Left cardiac atrium (tissue), 4 donors: ENCODE measurements at places on chromosomes 7 and 10.

DNA sequence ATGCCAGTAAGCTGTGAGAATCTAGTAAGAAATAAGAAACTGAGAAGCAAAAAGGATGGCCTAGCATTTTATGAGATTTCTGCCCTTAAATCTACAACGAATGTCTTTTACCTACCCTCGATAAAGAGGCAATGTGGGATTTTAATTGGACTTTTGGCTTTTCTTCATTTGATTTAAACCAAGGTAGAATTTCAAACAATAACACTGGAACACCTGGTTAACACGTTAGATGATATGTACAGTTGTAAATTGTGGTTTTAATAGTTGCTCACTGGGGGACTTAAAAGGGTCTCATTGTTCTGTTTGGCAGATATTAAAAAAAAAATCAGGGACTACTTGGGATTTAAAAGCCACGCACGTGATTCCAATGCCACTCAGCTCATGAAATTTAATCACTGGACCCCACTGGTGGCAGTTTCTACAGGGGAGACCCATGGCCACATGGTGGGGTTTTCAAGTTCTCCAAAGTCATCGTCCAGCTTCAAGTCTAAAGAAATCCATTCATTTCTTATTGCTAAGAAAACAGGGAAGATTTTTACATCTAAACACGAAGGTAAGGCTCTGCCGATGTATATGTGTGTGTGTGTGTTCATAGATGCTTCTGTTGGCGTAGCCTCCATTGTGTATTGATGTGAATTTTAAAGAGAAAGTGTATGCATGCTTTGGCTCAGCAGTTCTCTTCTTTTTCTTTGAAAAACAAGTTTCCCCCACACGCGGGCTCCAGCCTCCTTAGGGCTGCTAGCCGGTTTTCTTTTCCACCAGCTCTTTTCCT lies 588.6 kb upstream of the MKI67 start:
- no peak for DNase-seq

DNA sequence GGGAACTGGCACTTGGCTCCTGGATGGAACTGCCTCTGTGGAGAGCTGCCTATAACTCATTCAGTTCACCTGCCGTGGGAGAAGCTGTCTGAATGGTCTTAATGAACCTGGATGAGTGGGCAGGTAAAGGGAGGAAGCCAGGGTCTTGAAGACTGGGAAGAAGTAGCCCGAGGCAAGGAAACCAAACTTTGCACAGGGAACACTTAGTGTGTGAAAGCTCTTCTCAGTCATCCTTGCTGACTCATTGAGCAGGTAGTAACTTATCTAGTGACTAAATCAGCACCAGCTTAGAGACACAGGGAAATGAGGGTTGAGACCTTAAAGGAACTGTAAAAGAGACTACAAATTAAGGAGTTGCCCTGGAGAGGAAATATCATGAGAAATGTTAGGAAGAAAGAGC lies 9.9 kb downstream of the LRRC4 start:
- DNase-seq = no peak

DNA sequence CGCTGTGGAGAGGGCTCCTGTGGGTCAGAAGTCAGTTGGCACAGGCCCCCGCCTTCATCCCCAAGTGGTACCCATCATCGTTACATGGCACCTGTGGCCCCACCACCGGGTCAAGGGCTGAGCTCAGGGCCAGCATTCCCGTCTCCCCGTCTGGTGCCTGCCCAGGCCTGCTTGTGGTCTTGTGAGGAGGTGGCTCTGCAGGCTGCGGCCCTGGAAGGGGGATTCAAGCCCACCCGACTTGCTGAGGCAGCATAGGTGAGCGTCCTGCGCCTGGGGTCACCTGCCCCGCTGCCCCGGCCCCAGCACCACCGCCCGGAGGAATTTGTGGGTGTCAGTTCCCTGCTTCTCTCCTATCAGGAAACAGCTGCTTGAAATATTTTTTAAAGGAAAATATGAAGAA lies 53.0 kb upstream of the EN2 start:
- DNase-seq = no peak

GRCh38 chr7:112103246-112103645 lies 103.0 kb downstream of the DOCK4 start:
- DNase-seq = no peak

GRCh38 chr10:44552726-44553125 lies 167.8 kb upstream of the CXCL12 start:
- DNase-seq = no peak

- no peak for DNase-seq
Observed at GRCh38 chr7:150516956-150517745, 2.5 kb downstream of the GIMAP7 start.

DNA sequence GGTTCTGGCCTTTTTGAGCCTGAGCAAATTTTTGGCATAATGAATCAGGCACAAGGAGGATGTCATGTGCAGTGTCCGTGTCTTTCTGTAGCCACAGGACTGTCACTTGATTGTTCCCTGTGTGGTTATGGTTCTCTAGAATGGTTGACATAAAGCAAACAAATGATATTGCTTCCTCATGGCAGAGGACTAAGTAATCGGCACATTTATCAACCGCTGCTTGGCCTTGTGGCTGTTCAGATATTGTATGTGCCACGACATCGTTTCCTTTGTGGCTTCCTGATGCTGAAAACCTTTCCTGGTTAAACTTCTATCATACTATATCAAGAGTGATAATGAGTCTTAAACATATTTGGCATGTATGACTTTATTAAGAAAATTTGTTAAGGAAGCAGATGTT lies 598.8 kb downstream of the SUGCT start:
- DNase-seq = no peak

DNA sequence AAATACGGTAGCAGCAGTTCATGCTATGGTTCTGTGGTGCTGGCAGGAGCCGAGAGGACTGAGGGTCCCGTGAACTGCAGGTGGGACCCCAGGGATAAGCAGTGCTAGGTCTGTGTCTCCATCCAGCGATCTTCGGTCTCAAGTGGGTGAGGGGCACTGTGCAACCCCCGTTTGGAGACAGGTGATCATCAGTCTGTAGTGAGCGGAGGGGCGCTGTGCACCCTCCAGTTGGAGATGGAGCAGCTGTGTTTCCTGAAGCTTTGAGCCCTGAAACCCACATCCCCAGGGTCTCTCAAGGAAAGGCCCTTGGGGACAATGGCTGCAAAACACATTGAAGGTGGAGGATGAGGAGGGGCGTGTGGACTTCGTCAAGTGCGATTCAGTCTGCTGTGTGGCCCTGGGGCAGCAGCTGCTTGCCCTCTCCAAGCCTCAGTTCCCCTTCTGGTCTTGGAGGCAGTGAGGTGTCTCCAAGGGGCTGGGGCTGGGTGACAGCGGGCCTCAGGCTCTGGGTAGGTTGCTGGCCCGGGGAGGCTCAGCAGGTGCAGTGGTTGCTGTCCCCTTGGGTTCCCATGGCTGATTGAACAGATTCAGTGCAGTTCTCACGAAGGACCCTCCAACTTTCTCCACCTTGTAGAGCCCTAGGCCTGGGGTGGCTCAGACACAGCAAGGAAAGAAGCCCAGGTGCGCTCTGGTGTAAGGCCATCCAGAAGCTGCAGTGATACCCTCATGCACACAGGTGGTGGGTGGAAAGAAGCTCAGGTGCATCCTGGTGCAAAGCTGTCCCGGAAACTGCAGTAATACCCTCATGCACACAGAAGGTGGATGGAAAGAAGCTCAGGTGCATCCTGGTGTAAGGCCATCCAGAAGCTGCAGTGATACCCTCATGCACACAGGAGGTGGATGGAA lies 160.6 kb downstream of the ADARB2 start:
- DNase-seq = no peak

DNA sequence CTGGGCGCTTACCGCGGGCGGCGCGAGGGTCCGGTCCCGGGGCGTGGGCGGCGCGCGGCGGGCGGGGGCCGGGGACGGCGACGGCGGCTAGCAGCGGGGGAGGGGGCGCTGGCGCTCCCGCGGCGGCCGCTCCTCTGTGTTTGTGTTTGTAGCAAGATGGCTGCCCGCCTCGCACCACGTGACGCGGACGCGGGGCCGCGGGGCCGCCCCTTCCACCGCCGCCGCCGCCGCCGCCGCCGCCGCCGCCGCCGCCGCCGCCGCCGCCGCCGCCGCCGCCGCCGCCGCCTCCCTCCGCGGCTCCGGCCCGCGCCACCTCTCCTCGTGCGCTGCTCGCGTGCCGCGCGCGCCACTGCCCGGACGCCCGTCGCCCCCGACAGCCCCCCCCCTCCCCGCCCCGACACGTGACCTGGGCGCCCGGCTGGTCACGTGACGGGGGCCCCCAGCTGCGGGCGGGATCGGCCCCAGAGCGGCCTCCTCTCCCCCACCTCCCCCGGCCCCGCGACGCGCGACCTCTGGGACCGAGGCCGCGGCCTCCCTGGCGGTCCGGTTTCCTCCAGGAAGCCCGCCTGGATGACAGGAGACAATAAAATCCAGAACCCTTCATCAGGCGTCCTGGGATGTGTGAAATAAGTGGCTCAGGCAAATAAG lies at the start of gene GIGYF1:
TSS of gene GIGYF1 (minus strand) at position 153 of the 648 bp plus-strand sequence. CDS start 6,012 bp downstream, outside the sequence.
- peak; percentile 88 for DNase-seq

DNA sequence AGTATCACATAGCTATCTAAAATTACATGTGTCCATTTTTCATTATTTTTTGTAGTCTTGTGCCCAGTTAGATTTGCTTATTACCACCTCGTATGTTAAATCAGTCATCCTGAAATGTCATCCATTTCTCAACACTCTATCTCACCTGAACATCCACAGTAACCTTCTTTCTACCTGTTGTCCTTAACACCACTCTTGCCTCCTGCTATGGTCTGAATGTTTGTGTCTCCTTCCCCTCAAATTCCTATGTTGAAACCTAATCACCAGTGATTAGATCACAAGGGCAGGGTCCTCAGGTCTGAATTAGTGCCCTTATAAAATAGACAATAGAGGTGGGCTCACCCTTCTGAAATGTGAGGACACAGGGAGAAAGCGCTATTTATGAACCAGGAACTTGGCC lies 80.2 kb upstream of the ASAH2 start:
- no peak for DNase-seq

GRCh38 chr10:88755753-88756152 lies 4.1 kb upstream of the LIPN start:
- DNase-seq = no peak

DNA sequence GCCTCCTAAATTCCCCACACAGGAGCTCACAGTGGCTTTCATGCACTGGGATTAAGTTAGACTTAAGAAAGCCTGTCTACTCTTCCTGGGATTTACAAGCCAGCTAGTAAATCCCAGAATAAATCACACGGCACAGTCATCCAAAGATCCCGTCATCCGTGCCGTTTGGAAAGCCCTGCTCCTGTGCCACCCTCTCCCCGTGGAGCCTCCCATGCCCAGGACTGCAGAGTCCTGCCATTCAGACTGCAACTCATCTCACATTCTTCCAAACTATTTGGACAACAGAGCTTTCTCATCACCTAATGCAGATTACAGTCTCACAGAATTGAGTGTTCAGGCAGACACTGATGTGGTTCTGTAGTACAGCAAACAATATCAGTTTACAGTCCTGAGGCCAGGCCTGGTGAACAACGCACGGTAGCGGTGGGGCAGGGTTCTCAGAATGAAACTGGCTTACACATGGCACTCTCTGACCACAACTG lies 166.5 kb downstream of the EGFR start:
- DNase-seq = no peak

DNA sequence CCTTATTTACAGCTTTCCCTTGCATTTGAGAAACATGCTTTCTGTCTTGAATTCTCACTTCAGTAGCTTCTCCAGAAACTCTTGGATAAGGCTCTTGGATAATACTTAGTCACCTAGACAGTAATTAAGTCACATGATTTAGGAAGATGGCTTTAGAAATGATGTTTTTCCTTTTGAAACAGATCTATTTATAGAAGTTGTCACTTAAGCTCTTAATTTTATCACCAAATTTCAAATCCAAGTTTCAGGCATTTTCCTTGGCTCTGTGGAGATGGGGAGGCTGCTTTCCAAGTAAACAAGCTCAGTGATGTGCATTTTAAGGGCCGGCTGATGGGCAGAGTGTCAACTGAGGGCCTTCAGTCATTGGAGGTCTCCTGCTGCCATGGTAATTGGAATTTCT lies 130.3 kb downstream of the SRI start:
- no peak for DNase-seq

DNA sequence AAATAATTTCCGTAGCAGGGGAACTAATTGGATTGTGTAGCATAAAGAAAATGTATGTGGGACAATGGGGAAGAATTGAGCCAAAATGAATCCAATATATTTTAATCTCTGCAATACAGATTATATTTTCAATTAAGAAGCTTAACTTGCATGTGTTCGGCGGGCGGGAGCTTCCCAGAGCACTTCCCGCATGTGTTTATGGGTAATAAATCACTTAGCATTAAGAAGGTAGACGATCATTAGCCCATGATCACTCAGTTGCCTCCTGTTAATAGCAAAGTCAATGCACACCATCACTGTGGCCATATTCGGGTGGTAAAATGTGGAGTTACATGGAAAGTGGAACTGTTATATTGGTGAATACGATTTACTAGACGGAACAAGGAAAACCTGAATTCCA lies 122.9 kb upstream of the INSYN2A start:
- no peak for DNase-seq

- DNase-seq = no peak
Observed at GRCh38 chr10:35855155-35855947, 213.3 kb upstream of the FZD8 start.

GRCh38 chr10:132335189-132336063 lies 3.4 kb downstream of the LRRC27 start:
- peak; percentile 40 for DNase-seq

- DNase-seq = no peak
Observed at GRCh38 chr7:129343099-129343700, 91.0 kb upstream of the STRIP2 start.

- peak; percentile 36 for DNase-seq
Observed at GRCh38 chr10:126504063-126504760, 115.9 kb upstream of the ADAM12 start.

GRCh38 chr10:43199684-43200537 lies 61.7 kb downstream of the CSGALNACT2 start:
- no peak for DNase-seq

DNA sequence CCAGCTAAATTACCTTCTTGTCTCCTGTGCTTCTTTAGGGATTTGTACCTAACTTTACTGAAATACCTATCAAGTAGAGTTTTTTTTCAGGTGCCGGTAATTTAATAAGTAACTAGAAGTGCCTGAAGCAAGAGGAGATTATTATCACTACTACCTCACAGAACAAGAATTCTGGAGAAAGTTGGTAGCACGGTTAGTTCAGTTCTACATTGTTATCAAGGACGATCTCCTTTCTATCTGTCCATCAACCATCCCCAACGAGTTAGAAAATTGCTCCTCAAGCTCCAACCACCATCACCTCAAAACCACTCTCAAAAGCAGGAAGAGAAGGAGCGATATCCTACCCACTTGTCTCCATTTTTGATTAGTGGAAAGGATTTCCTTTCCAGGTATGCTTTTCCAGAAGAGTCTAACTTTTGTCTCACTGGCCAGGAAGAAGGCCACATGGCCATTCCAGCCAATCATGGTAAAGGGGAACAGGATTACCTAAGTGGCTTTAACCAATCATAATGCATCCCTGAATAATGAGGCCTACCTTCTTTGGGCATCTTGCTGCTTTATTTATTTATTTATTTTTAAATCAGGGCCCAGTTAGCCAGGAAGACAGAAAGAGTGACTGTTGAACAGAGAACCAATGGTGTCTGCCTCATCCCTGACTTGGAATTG lies 265.2 kb downstream of the SNX13 start:
- no peak for DNase-seq
